ENCODE measurements at places on chromosomes 11 and 22.
A peak's percentile ranks its signal among the peaks of the same experiment; 100 is the strongest.

DNA sequence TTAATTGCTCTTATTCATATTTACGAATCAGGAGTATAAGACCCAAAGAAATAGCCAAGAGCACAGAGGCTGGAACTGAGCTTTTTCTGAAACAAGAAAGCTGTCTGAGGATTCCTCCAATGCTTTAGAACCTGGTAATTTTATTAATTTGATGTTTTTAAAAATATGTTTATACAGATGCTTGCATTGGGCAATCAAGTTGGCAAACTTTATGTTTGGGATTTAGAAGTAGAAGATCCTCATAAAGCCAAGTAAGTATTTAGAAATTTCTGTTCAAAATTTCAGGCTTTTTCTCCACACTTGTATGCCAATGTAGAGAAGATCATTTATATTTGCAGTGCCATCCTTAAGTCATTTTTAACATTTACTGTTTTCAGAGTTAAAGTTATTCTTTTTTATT is 24.3 kb upstream of the HIKESHI start:
- no peak overlapping the region for H3K4me3 ChIP-seq
- no peak for DNase-seq
- H3K27ac ChIP-seq, result no peak overlapping the region
- H3K4me1 ChIP-seq, result peaks cover 3% of the 10 kb centered on the region

- peak; percentile 56 for DNase-seq
- H3K36me3 ChIP-seq, result no peaks in the 10 kb centered on the region
- no peak overlapping the region for H3K27ac ChIP-seq
- H3K4me1 ChIP-seq, result peaks cover 56% of the 10 kb centered on the region
These were observed 8.9 kb downstream of the RELT start for GRCh38 chr11:73384872-73385689.

- no peak overlapping the region for H3K4me3 ChIP-seq
- H3K4me1 ChIP-seq, result peaks cover 4% of the 10 kb centered on the region
- no peaks in the 10 kb centered on the region for H3K27me3 ChIP-seq
- no peak overlapping the region for H3K27ac ChIP-seq
- H3K36me3 ChIP-seq, result peaks cover 4% of the 10 kb centered on the region
These were observed 4.1 kb downstream of the CCDC188 start for GRCh38 chr22:20146777-20147176.

GRCh38 chr22:17314487-17314886 is 54.8 kb upstream of the CECR2 start:
- no peak overlapping the region for H3K27ac ChIP-seq
- DNase-seq, result no peak
- no peaks in the 10 kb centered on the region for H3K36me3 ChIP-seq
- 0 out of 2 replicates have a peak, but pooled peaks cover 9% of the 10 kb centered on the region for H3K27me3 ChIP-seq
- H3K4me1 ChIP-seq, result no peaks in the 10 kb centered on the region

GRCh38 chr11:57457643-57458023 is 2.7 kb upstream of the RTN4RL2 start:
- no peak for DNase-seq
- H3K4me3 ChIP-seq, result no peak overlapping the region
- H3K4me1 ChIP-seq, result peaks cover 31% of the 10 kb centered on the region
- no peak overlapping the region for H3K27ac ChIP-seq
- H3K36me3 ChIP-seq, result no peaks in the 10 kb centered on the region

GRCh38 chr11:64994318-64994717 is 2.5 kb downstream of the BATF2 start:
- DNase-seq, result no peak
- H3K4me1 ChIP-seq, result peaks cover 21% of the 10 kb centered on the region
- H3K27me3 ChIP-seq, result no peaks in the 10 kb centered on the region
- no peak overlapping the region for H3K27ac ChIP-seq

- no peaks in the 10 kb centered on the region for H3K36me3 ChIP-seq
- no peak overlapping the region for H3K4me3 ChIP-seq
- H3K27me3 ChIP-seq, result no peaks in the 10 kb centered on the region
- peak; percentile 74 for DNase-seq
- peaks cover 18% of the 10 kb centered on the region for H3K4me1 ChIP-seq
These were observed 24.7 kb upstream of the BAIAP2L2 start for GRCh38 chr22:38135133-38135706.
